CD4-positive, alpha-beta T cell (primary cell): ENCODE measurements at places on chromosomes 6 and 20. TPM values are rescaled to one million over a fixed set of nuclear protein-coding genes. Genes with fewer than 3 reads are reported as not detected.

GRCh38 chr6:98641949-98642719, 192.2 kb upstream of the POU3F2 start:
- DNase-seq, result no peak

DNA sequence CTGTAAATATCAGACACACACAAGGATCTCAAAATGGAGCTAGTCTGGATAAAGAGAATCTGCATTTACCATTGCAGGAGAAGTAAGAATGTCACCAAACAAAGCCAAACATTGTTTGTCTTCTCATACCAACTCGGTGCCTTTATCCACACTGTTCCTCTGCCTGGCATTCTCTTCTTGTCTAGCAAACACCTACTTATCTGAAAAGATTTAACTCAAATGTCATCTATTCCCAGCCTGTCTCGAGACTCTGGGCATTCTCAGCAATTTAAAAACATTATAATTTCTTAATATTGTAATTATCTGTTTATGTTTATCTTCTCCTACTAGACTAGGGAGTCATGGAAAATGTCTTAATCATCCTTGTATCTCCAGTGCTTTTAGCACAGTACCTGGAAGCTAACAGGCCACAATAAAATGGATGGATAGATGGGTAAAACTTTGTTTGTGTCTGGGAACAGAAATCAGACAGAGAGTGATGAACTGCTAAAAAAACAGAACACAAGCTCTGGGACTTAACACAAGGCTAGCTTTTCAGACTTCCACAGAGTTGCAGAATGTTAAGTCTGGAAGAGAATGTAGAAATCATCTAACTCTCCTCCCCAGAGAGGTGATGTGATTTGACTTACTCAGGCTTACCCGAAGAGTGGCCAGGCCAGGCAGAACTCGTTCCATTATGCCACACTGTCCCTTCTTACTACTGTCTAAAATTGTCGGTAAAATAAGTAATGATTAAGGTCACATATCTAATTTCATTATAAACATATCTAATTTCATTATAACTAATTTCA, 42.3 kb upstream of the FAM83C start:
- DNase-seq, result no peak

NFKBIL1 gene
- 7.6 TPM for total RNA-seq

GRCh38 chr20:19780261-19780660, 22.2 kb downstream of the RIN2 start:
- no peak for DNase-seq

DNA sequence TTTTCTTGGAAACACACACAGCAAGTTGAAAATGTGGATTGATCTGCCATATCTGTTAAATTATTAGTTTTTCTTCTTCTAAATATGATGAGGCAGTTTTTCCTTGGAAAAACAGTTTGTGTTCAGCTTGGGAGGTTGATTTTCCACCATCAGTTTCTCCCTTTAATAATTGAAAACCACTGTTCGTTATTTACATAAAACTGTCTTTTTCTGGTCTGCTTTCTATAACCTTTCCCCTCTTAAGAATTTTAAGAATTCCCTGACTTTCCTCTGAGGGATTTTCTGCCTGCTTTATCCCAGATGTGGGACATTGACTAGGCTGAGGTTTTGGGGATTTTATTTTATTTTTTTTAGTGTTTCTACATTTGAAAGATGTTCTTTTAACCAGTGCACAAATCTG, 27.2 kb downstream of the DSE start:
- no peak for DNase-seq

GRCh38 chr20:38603286-38603685, 1.7 kb downstream of the ARHGAP40 start:
- no peak for DNase-seq

MEP1A gene
- total RNA-seq, result not detected
